ENCODE measurements at places on chromosomes 4 and X. TPM values are rescaled to one million over a fixed set of nuclear protein-coding genes. Genes with fewer than 3 reads are reported as not detected.

DNA sequence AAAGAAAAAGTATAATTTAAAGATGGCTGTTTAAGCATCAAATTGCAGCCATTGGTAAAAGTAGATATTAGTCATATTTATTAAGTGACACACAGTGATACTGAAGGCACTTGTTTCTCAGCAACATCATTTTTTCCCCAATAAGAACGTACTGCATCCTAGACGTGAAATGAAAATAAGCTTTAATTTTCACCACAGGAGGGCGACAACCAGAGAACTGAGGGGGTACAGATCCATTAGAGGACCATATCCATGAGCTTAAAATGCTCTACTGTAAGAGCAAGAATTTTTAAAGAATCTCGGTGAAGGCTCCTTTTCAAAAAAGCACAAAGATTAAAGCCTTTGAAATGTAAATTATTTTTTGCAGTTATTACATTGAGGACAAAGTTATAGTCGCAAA, 33.4 kb downstream of the FRG1 start:
- H3K27ac ChIP-seq, result no peak overlapping the region
- H3K4me3 ChIP-seq, result no peak overlapping the region
- no peaks in the 10 kb centered on the region for H3K36me3 ChIP-seq
- no peaks in the 10 kb centered on the region for H3K27me3 ChIP-seq

The CT45A3 gene
- total RNA-seq, result not detected

GRCh38 chr4:110840221-110840654, 217.4 kb upstream of the PITX2 start:
- no peak overlapping the region for H3K4me3 ChIP-seq
- no peak overlapping the region for H3K27ac ChIP-seq
- H3K4me1 ChIP-seq, result no peaks in the 10 kb centered on the region
- no peaks in the 10 kb centered on the region for H3K36me3 ChIP-seq
- DNase-seq, result no peak
- no peaks in the 10 kb centered on the region for H3K27me3 ChIP-seq

DNA sequence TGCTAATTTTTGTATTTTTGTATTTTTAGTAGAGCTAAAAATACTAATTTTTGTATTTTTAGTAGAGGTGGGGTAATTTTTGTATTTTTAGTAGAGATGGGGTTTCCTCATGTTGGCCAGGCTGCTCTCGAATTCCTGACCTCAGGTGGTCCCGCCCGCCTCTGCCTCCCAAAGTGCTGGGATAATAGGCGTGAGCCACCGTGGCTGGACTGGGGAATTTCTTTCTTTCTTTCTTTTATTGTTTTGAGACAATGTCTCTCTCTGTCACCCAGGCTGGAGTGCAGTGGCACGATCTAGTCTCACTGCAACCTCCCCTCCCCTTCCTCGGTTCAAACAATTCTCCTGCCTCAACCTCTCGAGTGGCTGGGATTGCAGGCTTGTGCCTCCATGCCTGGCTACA, 83.0 kb downstream of the FAM193A start:
- H3K27me3 ChIP-seq, result no peaks in the 10 kb centered on the region
- H3K27ac ChIP-seq, result no peak overlapping the region
- DNase-seq, result no peak

The HSFX3 gene
- not detected for total RNA-seq

DNA sequence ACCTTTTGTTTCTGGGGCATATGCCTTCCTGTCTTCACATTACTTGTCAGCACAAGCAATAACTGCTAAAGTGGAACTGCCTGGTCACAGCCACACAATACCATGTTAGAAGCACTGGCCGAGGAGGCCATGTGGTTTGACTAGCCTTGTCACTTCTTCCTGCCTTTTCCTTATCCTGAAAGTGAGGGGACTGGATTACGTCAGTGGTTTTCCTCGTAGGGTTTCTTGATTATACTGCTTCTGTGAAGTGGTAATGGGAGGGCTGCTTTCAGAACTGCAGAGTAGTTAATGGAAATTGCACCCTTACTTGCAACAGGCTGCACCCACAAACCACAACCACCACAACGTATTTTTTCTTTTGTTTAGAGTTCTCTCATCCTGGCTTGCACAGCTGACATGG, 26.6 kb downstream of the ZRSR2 start:
- H3K36me3 ChIP-seq, result no peaks in the 10 kb centered on the region
- H3K4me3 ChIP-seq, result no peak overlapping the region

GRCh38 chr4:124641715-124642381, 70.7 kb downstream of the ANKRD50 start:
- no peaks in the 10 kb centered on the region for H3K4me1 ChIP-seq
- H3K4me3 ChIP-seq, result no peak overlapping the region
- DNase-seq, result no peak
- no peaks in the 10 kb centered on the region for H3K27me3 ChIP-seq
- H3K36me3 ChIP-seq, result no peaks in the 10 kb centered on the region

GRCh38 chrX:13499736-13500135, 69.7 kb upstream of the EGFL6 start:
- H3K4me3 ChIP-seq, result no peak overlapping the region
- H3K27ac ChIP-seq, result no peak overlapping the region
- H3K27me3 ChIP-seq, result no peaks in the 10 kb centered on the region

GRCh38 chrX:111262086-111262485, 8.2 kb downstream of the CAPN6 start:
- no peaks in the 10 kb centered on the region for H3K27me3 ChIP-seq
- H3K27ac ChIP-seq, result no peak overlapping the region
- H3K4me3 ChIP-seq, result no peak overlapping the region
- H3K36me3 ChIP-seq, result no peaks in the 10 kb centered on the region

GRCh38 chr4:22531311-22532019, 15.6 kb upstream of the ADGRA3 start:
- no peaks in the 10 kb centered on the region for H3K27me3 ChIP-seq
- no peak overlapping the region for H3K27ac ChIP-seq
- H3K4me3 ChIP-seq, result no peak overlapping the region

The TMPRSS11B gene
- total RNA-seq, result not detected

- H3K4me3 ChIP-seq, result no peak overlapping the region
- no peak for DNase-seq
- H3K27ac ChIP-seq, result peak overlapping the region; percentile 14
- H3K27me3 ChIP-seq, result no peaks in the 10 kb centered on the region
- peaks cover 28% of the 10 kb centered on the region for H3K4me1 ChIP-seq
Measured at GRCh38 chr4:87097075-87097474, 123.3 kb downstream of the KLHL8 start.

- no peak for DNase-seq
- no peak overlapping the region for H3K4me3 ChIP-seq
- no peak overlapping the region for H3K27ac ChIP-seq
- no peaks in the 10 kb centered on the region for H3K4me1 ChIP-seq
- H3K27me3 ChIP-seq, result no peaks in the 10 kb centered on the region
- no peaks in the 10 kb centered on the region for H3K36me3 ChIP-seq
Measured at GRCh38 chr4:80540349-80540748, 204.8 kb downstream of the CFAP299 start.

DNA sequence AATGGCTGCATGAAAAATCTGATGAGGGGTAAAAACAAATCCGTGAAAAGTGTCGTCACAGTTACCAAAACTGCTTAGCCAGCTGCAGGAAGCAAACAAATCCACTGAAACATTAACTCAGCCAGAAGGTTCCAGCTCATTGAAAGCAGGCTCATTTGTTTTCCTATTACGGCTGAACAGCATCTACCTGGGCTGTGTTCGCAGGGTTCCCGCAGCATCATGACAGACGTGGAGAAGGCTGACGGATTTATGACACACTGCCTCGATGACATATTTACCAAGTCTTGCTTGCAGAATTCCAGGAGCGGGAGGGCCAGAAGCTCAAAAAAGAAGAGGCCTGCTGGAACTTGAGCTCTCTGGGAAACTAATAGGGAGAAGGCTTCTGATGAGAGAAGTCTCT, 781.1 kb downstream of the RAB28 start:
- H3K4me3 ChIP-seq, result no peak overlapping the region
- no peaks in the 10 kb centered on the region for H3K27me3 ChIP-seq
- no peak for DNase-seq
- no peak overlapping the region for H3K27ac ChIP-seq
- H3K4me1 ChIP-seq, result no peaks in the 10 kb centered on the region

The CTAG2 gene
- total RNA-seq, result not detected

The PAGE2B gene
- not detected for total RNA-seq

DNA sequence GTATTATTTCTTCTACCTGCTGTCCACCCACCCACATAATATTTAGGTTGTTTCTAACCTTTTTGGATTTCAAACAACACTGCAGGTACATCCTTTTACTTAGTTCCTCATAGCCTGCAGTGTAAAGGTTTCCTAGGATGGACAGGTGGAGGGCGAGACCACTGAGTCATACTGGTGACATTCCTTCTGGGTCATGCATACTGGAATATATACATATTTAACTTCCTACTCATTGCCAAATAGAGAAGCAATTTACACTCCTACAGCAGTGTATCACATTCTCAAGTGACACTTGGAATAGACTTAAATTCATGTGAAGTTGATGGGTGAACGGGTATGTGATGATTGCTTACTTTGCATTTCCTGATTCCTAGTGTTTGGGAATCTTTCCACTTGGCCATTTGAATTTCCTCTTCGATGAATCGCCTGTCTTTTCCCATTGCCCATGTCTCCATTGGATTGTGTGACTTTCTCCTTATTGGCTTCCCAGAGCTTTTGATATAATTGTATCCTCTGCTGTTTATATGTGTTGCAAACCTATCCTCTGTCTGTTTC, 8.2 kb upstream of the PPP2R2C start:
- no peaks in the 10 kb centered on the region for H3K27me3 ChIP-seq
- peak; percentile 34 for DNase-seq
- H3K4me3 ChIP-seq, result no peak overlapping the region

The STK32B gene
- 3.5 TPM for total RNA-seq

DNA sequence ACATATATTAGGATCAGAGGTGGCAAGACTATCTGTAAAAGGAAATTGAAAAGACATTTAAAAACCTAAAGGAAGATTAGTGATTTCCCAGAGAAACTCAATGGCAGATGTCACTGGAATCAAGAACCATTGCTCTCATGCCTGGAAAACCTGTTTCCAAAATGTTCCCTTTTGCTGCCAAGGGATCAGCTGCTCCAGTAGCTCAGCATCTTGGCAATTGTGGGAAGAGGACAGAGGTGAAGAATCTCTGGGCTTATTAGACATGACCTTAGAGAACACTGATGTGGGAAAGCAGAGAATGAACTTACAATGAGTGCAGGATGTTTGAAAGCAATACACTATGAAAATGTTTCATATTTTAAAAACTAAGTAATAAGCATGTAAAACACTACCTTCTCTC, 98.3 kb downstream of the SHROOM3 start:
- DNase-seq, result no peak
- H3K36me3 ChIP-seq, result no peaks in the 10 kb centered on the region
- H3K4me1 ChIP-seq, result peaks cover 14% of the 10 kb centered on the region
- peak overlapping the region; percentile 51 for H3K27ac ChIP-seq
- H3K27me3 ChIP-seq, result no peaks in the 10 kb centered on the region

The WDR17 gene
- 3.2 TPM for total RNA-seq

DNA sequence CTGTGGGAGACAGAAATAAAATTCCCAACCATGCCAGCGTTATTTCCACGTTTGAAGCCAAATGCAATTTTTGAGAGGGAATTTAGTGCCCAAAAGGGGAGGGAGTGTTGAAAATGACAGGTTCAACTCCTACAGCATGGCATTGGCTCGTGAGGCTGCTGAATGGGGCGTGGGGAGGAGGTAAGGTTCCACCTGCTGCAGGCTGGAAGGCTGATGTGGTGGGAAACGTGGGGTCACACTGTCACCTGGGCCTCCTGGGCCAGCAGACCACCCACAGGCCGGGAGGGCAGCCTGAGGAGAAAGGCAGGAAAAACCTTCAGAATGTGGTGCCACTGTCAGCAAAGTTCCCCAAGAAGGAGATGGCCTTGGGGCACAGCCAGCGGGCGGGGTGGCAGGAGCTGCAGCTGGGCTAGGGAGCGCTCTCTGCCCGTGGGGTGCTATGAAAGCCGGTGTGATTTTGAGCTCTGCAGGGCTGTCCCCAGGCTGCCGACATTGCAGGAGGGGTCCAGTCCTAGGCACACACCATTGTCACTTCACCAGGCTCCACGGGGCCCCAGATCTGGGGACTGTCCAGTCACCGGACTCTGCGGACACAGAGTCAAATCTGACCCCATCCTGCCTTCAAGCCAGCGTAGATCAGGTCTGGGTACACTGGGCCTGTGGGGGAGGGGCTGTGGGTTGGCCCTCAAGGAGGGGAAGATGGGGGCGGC, 19.6 kb downstream of the MSANTD1 start:
- H3K36me3 ChIP-seq, result no peaks in the 10 kb centered on the region
- no peaks in the 10 kb centered on the region for H3K27me3 ChIP-seq
- no peak overlapping the region for H3K4me3 ChIP-seq
- H3K27ac ChIP-seq, result no peak overlapping the region
- DNase-seq, result no peak

The MAGED2 gene
- 197 TPM for total RNA-seq

The IL21 gene
- total RNA-seq, result not detected

The EBP gene
- total RNA-seq, result 17.3 TPM

DNA sequence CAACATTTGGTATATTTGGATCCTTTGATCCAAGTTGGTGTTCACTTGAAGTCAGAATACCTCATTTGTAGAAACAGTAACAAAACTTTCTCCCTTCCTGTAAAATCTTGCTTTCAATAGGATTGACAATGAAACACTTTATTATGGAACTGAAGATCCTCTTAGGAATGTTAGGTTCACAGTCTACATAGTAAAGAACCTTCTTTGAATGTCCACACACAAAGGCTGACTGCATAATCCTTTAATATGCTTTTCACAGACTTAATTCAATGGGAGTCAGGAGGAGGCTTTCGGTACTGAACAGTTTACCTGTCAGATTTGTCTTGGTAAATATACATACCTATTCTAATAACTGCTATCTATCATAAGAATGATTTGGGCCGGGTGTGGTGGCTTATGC, 188.5 kb downstream of the SPRY1 start:
- H3K36me3 ChIP-seq, result no peaks in the 10 kb centered on the region
- H3K27me3 ChIP-seq, result no peaks in the 10 kb centered on the region
- DNase-seq, result no peak
- H3K4me1 ChIP-seq, result peaks cover 13% of the 10 kb centered on the region
- no peak overlapping the region for H3K27ac ChIP-seq

DNA sequence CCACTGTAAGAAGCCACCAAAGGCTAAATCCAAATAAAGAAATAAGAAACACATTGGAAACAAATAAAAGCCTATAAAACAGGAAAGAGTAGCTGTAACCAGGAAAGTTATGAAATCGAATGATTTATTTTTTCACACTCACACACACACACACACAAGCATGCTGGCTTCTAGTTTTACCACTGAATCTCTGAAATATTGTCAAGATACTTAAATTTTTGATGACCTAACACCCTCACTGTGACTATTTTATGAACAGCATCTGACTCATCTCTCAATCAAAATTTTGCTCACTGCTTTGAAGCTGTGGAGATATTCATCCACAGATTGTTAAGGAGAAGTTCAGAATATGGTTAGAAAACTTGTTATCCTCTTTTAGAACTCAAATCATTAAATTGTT, 13.9 kb upstream of the GABRB1 start:
- H3K27me3 ChIP-seq, result no peaks in the 10 kb centered on the region
- H3K4me1 ChIP-seq, result no peaks in the 10 kb centered on the region
- DNase-seq, result no peak
- no peaks in the 10 kb centered on the region for H3K36me3 ChIP-seq

The VEGFC gene
- 7.6 TPM for total RNA-seq

Measured in esophagus muscularis mucosa (tissue), 4 donors.